ENCODE measurements at places on chromosomes 16 and 17.

DNA sequence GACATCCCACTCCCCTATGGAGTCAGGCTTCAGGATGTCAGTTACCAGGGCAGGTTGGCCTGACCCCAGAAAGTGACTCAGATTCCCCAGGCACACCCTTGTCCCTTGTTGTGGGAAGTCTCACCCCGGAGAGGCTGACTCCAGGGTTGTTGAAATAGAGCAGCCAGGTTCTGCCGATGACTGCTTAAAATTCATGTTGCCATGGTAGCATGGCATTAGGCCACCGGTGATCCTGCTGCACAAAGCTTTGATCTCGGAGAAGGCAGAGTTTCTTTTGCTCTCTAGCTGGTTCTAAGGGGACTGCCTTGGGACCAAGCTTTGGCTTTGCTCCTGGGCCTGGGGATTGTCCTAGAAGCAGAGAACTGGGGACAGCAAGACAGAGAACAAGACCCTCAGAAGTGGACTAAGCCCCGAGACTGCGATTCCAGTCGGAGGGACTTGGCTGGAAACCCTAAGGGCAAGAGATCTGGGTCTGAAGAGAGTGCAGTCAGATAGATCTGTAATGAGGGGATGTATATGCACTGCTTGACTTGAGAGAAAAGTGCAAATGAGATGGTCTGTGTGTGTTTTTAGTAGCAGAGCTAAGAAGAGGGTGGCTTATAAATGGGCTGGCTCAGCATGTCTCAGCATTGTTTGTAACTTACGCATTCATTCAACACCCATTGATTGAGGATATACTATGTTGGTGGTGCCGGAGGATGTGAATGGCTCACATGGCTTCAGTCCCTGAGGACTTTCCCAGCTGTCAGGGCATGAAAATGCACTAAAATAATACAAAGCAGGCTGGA, 106.9 kb downstream of the RGS9 start:
- H3K36me3 ChIP-seq: no peaks in the 10 kb centered on the region
- DNase-seq: no peak
- peaks cover 13% of the 10 kb centered on the region for H3K4me1 ChIP-seq
- H3K27me3 ChIP-seq: peaks cover 15% of the 10 kb centered on the region

GRCh38 chr16:70270176-70270575, 18.4 kb upstream of the EXOSC6 start:
- H3K4me3 ChIP-seq: no peak overlapping the region
- H3K27me3 ChIP-seq: no peaks in the 10 kb centered on the region
- no peak overlapping the region for H3K27ac ChIP-seq
- H3K36me3 ChIP-seq: peaks cover 72% of the 10 kb centered on the region
- no peak for DNase-seq

DNA sequence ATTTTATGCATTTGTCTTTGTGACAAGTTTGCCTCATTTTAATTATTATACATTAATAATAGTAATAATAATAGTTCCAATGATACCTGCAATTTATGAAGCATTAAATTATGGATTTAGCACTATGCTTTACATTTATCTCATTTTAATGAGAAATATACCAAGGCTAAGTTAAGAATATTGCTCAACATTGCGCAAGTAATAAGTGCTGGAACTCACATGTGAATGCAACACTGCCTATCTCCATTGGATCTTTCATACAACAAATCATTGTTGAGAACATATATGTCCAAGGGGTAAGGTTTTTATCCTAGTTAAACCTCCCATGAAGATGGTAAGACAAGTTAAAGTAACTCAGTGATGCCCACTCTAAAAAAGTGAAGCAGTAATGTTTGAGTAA, 703.7 kb upstream of the SOX9 start:
- no peak overlapping the region for H3K27ac ChIP-seq
- no peak overlapping the region for H3K4me3 ChIP-seq
- no peaks in the 10 kb centered on the region for H3K36me3 ChIP-seq
- H3K4me1 ChIP-seq: no peaks in the 10 kb centered on the region
- no peak for DNase-seq

- H3K27me3 ChIP-seq: peaks cover 38% of the 10 kb centered on the region
- H3K4me1 ChIP-seq: peaks cover 3% of the 10 kb centered on the region
Measured at GRCh38 chr16:3952737-3953131, 72.2 kb upstream of the CREBBP start.

- no peak overlapping the region for H3K27ac ChIP-seq
- peaks cover 10% of the 10 kb centered on the region for H3K27me3 ChIP-seq
- DNase-seq: no peak
- no peaks in the 10 kb centered on the region for H3K36me3 ChIP-seq
- H3K4me3 ChIP-seq: no peak overlapping the region
Measured at GRCh38 chr17:62321451-62321850, 58.9 kb upstream of the EFCAB3 start.

DNA sequence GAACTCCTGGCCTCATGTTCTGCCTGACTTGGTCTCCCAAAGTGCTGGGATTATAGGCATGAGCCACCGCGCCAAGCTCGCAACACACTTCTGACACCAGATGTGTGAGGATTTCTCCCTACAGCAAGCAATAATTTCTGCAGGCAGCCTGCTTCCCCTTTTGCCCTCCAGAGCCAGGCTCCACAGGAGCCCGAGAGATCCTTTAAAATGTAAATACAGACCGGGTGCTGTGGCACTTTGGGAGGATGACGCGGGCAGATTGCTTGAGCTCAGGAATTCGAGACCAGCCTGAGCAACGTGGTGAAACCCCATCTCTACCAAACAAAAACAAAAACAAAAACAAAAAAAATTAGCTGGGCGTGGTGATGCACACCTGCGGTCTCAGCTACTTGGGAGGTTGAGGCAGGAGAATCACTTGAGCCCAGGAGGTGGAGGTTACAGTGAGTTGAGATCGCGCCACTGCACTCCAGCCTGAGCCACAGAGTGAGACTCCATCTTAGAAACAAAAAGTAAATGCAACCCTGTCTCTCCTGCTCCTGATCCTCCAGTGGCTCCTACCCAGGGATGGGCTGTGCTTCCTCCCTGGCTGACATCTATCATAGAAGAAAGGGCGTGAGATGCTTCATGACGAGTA, 14.7 kb downstream of the C16orf96 start:
- no peak overlapping the region for H3K4me3 ChIP-seq
- peaks cover 6% of the 10 kb centered on the region for H3K4me1 ChIP-seq
- no peaks in the 10 kb centered on the region for H3K36me3 ChIP-seq
- no peak for DNase-seq
- peaks cover 5% of the 10 kb centered on the region for H3K27me3 ChIP-seq

DNA sequence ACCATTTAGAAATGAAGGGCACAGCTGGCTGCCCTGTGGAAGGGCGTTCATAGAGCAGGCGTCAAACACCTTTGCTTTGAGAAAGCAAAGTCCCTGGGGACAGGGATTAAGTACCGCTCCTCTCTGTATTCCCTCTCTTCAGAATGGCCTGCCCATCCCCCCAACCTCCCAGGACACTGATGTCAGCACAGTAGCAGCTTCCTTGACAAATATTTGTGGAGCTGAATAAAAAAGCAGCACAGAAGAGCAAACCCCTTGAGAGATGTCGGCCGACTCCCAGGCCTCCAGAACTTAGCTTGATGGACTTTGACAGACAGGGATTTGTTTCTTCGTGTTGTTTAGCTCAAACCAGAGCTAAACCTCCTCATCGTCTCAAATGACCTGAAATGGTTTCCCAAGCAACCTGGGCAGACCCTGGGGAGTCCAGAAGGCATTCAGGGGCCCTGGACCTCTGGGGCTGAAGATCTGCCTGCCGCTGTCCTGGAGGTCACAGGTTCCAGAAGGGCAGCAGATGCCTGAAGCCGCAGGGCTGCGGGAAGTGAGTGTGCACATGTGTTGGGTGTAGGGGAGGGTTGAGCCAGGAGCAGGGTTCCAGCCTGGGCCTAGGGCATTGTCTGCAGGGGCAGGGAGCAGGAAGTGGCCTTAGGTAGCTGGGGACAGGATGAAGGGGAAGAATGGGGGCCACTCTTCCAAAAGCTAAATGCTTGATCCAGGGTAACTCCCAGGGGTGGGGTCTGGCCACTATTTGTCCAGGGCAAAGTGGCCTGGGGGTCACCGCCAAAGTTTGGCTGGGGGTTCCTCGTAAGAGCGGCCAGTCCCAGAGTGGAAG, 42.3 kb upstream of the NKD1 start:
- DNase-seq: no peak
- no peak overlapping the region for H3K27ac ChIP-seq
- no peak overlapping the region for H3K4me3 ChIP-seq
- H3K4me1 ChIP-seq: no peaks in the 10 kb centered on the region
- no peaks in the 10 kb centered on the region for H3K36me3 ChIP-seq

DNA sequence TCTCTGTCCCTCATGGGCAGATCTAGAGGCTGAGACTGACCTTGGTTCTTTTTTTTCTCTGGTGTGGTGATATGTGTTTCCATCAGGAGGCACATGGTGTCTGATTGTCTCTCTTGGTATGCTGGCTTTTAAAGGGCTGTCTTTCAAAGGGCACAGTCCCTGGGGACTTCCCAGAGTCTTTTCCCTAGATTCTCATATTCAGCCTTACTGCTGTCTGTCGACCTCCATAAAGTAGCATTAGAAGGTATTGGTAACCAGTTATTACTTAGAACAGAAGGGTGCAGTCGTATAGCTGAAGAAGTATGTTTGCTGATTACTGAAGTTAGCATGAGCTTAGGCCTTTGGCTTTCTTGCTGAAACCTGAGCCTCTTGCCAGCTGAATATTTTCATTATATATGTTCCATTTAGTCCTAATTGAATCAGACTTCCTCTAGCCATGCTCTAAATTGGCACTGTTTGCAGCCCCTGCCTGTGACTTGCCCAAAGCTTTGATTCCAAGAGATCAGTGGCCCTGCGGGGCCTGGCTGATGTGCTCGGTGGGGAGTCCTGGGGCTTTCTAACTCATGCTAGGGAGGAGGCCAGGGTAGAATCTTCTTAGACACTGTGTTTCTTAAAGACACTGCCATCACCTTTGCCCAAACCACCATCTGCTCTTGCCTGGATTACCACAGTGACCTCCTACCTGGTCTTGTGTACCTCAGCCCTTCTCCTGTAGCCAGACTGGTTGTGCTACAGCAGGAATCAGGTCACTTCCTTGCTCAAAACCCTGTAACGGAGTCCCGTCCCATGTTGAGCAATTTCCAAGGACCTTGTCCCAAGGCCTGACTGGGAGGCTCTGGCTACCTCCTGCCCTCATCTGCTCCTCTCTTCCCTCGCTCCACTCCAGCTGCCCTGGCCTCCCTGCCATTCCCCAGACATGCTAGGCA, 71.5 kb downstream of the WWP2 start:
- peaks cover 12% of the 10 kb centered on the region for H3K36me3 ChIP-seq
- H3K4me3 ChIP-seq: no peak overlapping the region
- no peak for DNase-seq
- no peaks in the 10 kb centered on the region for H3K27me3 ChIP-seq
- H3K27ac ChIP-seq: no peak overlapping the region

DNA sequence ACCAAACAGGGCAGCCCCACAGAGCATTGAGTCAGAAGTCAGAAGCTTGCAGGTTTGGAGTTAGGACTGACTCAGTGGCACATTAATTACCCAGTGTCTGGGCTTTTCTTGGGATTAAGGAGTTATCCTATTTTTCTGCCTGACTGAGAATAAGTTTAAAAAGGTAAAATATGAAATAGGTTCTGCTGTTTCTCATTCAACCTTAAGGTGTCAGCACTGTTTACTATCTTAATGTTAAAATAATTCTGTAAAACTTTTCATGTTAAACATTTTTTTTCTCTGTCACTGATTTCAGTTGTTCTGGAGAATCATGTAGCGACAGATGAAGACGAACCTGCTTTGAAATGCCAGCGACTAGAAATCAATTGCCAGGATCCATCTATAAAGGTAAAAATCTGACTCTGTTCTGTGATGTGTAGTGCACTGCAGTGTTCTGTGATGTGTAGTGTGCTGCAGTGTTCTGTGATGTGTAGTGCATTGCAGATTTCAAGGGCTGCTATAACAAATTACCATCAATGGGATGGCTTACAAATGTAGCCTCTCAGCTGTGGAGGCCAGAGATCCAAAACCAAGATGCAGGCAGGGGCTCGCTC, 128.0 kb downstream of the LAT start:
- no peak overlapping the region for H3K4me3 ChIP-seq
- peak overlapping the region; percentile 22 for H3K27ac ChIP-seq
- DNase-seq: no peak

GRCh38 chr16:73020409-73020884, 27.5 kb downstream of the ZFHX3 start:
- H3K27ac ChIP-seq: no peak overlapping the region
- no peaks in the 10 kb centered on the region for H3K27me3 ChIP-seq
- no peaks in the 10 kb centered on the region for H3K36me3 ChIP-seq
- no peaks in the 10 kb centered on the region for H3K4me1 ChIP-seq

- H3K27ac ChIP-seq: no peak overlapping the region
- H3K4me3 ChIP-seq: no peak overlapping the region
- H3K4me1 ChIP-seq: no peaks in the 10 kb centered on the region
- H3K36me3 ChIP-seq: no peaks in the 10 kb centered on the region
Measured at GRCh38 chr16:24700549-24701392, 28.7 kb upstream of the TNRC6A start.

- no peak overlapping the region for H3K27ac ChIP-seq
- H3K27me3 ChIP-seq: no peaks in the 10 kb centered on the region
Measured at GRCh38 chr17:2444382-2444781, 43.5 kb upstream of the MNT start.

GRCh38 chr16:10182222-10183053, at the start of gene GRIN2A:
Gene GRIN2A, minus strand, starts transcription at chr16:10182428. Its CDS starts 2,017 bp downstream, at chr16:10180411.
- peak within 1 kb of the TSS; percentile 3 for H3K4me3 ChIP-seq
- no peaks in the 10 kb centered on the region for H3K36me3 ChIP-seq
- H3K4me1 ChIP-seq: no peaks in the 10 kb centered on the region
- no peak within 1 kb of the TSS for H3K27ac ChIP-seq
- DNase-seq: no peak

GRCh38 chr17:43952351-43952723, 1.4 kb downstream of the PYY start:
- no peak overlapping the region for H3K4me3 ChIP-seq
- peaks cover 2% of the 10 kb centered on the region for H3K4me1 ChIP-seq
- H3K27ac ChIP-seq: no peak overlapping the region
- no peak for DNase-seq

- H3K27ac ChIP-seq: no peak overlapping the region
- H3K4me3 ChIP-seq: no peak overlapping the region
- DNase-seq: no peak
- H3K36me3 ChIP-seq: no peaks in the 10 kb centered on the region
- H3K4me1 ChIP-seq: peaks cover 2% of the 10 kb centered on the region
Measured at GRCh38 chr16:31535737-31536136, 8.0 kb downstream of the AHSP start.

DNA sequence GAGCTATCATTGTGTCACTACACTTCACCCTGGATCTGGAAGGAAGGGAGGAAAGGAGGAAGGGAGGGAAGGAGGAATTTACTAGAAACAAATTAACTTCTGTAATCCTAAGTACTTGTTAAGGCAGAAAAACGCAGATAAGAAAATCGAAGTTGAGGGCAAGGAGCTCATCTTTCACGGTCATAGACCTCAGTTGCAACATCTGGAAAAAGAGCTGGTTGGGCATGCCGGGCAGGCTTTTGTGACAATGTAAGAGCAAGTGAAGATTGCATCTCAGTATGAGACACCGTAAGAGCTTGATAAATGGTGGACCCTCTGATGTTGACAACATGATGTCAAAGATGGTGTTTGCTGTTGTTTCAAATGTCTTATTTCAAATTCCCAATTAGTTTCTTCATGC, 721.5 kb downstream of the MAF start:
- no peaks in the 10 kb centered on the region for H3K4me1 ChIP-seq
- H3K36me3 ChIP-seq: no peaks in the 10 kb centered on the region
- H3K27ac ChIP-seq: no peak overlapping the region
- no peak for DNase-seq
- no peak overlapping the region for H3K4me3 ChIP-seq

GRCh38 chr16:3492356-3492755, 2.9 kb downstream of the C16orf90 start:
- no peaks in the 10 kb centered on the region for H3K27me3 ChIP-seq
- no peaks in the 10 kb centered on the region for H3K4me1 ChIP-seq
- no peak for DNase-seq
- H3K4me3 ChIP-seq: no peak overlapping the region
